CD4-positive, alpha-beta T cell treated with Interleukin-15 for 4 hours (primary cell): ENCODE measurements at places on chromosomes 1 and 21.

- DNase-seq, result no peak
Observed at GRCh38 chr1:186626356-186626932, 53.8 kb downstream of the PTGS2 start.

DNA sequence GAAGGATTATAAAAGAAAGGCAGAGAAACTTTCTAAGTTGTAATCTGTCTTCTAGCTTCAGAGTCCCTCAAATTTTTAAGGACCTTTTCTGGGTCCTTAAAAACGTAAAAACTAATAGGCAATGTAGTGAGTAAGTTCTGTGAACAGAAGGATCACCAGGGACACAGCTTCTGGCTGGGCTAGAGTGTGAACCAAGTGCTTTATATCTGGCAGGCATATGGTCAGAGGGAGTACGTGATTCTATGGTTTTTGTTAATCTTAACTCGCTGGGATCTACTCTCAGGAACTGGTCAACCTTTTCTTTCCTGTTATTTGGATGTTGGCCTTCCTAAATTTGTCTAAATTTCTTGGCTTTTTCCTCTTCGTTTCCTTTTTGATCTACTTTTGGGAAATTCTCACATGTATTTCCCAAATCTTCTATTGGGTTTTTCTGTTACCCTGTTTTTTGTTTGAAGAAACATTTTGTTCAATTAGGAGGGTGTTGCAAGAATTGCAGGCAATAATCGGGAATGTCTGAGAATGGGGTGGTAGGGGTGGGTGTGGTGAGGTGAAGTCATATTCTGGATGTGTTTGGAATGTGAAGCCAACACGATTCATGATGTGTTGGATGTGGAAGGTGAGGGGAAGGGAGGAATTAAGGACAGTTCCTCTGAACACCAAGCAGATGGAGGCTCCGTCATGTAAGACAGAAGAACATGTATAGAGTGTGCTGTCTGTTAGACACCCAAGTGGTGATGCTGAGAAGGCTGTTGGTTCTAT is 193.2 kb downstream of the FMN2 start:
- DNase-seq, result no peak

DNA sequence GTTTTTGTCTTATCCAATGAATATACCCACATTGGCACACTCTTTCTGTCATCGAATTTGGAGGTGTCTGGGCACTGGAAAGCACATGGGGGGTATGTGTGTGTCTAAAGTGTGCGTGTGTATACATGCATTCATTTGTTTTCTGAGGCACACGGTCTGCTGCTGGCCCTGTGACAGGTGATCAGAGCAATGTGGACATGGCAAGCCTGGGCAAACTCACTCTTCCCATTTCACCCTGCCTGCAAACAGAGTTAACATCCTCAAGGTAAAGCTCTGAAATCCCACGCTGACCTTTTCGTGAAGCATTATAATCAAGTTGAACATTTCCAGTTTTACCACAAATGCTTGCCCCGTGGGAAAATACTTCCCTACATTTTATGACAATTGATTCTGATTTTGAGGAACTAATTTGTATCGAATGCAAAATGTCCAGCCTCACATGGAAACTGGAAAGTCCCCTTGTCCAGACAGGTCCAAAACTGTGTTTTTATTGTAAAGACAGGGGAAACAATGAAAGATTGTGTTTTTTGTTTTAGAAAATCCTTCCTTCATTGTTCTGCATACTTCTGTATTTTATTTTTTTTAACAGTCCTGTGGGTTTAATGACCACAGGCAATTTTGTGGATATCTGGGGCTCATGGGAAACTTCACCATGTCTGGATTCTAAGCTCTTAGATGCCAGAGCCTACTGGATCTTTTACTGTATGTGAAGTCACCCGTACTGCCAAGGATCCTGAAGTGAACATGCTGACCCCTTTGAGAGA is 160.9 kb downstream of the PBX1 start:
- DNase-seq, result no peak

GRCh38 chr1:111735321-111735720 is 3.9 kb downstream of the INKA2 start:
- DNase-seq, result no peak
